ENCODE measurements at places on chromosomes 16 and 17.

- DNase-seq = no peak
- H3K27ac ChIP-seq = no peak overlapping the region
- peaks cover 10% of the 10 kb centered on the region for H3K27me3 ChIP-seq
- peaks cover 19% of the 10 kb centered on the region for H3K4me1 ChIP-seq
- peak overlapping the region; percentile 87 for H3K4me3 ChIP-seq
Observed at GRCh38 chr16:69106491-69107315, 1.2 kb downstream of the HAS3 start.

DNA sequence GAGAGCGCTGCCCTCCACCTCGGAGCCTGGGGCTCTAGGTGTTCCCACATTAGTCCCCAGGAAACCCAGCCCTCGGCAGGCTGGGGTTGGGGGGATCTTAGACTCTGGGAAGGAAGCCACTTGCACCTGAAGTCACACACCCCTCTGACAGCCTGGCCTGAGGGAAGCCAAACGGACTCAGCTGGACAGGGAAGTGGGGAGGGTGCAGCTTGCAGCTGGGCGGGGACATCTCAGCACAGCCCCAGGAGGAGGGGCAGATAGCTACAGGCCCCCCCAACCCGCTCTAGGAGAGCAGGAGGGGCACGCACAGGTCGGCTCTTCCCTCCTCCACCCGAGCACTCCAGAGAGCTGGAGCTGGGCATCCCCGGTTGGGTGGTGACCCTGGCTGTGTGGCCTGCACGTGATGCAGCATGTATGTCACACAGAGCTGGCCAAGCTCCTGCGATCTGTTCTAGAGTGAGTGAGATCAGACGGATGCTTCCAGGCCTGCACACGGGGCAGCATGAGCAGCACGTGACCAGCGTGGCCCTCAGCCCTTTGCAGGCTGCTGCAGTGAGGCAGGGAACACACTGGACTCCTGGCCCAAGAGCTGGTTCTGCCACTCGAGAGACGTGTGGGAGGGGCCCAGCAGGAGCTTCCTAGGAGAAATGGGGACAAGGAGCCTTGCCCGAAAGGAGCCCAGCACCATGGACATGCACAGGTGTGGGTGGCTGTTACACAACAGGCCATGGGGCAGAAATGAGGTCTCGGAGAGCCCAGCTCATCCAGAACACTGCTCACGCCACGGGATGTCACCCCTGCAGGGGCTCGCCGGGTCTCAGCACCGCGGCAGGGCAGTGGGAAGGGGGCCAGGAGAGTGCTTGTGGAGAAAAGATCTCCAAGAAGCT lies 15.4 kb downstream of the KIFC3 start:
- H3K27me3 ChIP-seq = peaks cover 6% of the 10 kb centered on the region
- H3K4me1 ChIP-seq = peaks cover 2% of the 10 kb centered on the region
- no peak for DNase-seq
- H3K36me3 ChIP-seq = peaks cover 12% of the 10 kb centered on the region
- no peak overlapping the region for H3K27ac ChIP-seq

GRCh38 chr17:74334393-74335039 lies 8.5 kb downstream of the KIF19 start:
- no peak for DNase-seq
- peaks cover 13% of the 10 kb centered on the region for H3K36me3 ChIP-seq
- peaks cover 25% of the 10 kb centered on the region for H3K4me1 ChIP-seq
- no peak overlapping the region for H3K4me3 ChIP-seq

DNA sequence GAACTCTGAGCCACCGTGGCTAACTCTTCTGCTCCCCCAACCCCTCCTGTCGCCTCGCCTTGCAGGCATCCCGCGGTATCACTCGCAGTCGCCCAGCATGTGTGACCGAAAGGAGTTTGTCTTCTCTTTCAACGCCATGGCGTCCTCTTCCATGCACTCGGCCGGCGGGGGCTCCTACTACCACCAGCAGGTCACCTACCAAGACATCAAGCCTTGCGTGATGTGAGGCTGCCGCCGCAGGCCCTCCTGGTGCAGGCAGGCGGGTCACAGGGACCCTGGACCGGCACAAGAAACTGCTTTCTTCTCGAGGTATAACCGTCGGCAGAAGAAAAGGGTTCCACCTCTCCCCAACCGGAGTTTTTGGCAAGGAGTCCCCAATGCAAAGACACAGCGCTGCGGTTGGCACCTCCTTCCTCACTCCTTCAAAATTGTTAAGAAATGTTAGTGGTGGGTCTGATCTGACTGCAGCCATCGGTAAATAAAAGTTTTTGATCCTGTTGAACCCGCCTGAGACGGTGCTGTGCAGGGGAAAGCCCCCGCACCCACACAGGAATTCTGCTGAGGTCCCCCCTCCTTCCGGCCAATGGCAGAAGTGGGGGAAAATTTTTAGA lies 2.6 kb downstream of the FOXF1 start:
- DNase-seq = no peak
- H3K27ac ChIP-seq = peak overlapping the region; percentile 57
- H3K27me3 ChIP-seq = peaks cover 32% of the 10 kb centered on the region
- H3K4me3 ChIP-seq = no peak overlapping the region
- no peaks in the 10 kb centered on the region for H3K36me3 ChIP-seq

DNA sequence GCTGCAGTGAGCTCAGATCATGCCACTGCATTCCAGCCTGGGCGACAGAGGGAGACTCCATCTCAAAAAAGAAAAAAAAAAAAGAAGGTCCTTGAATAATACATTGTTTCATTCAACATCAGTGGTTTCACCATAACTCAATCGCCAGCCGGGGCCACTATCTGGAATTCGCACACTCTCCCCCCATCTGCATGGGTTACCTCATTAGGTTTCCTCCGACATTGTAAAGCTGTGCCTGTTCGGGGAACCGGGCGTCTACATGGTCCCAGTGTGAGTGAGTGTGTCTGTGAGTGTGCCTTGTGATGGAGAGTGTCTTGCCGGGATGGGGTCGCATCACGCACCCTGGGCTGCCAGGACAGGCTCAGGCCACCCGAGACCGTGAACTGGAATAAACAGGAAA lies 16.6 kb upstream of the RBBP6 start:
- H3K4me1 ChIP-seq = peaks cover 4% of the 10 kb centered on the region
- H3K27me3 ChIP-seq = peaks cover 1% of the 10 kb centered on the region
- H3K36me3 ChIP-seq = no peaks in the 10 kb centered on the region
- H3K27ac ChIP-seq = no peak overlapping the region

DNA sequence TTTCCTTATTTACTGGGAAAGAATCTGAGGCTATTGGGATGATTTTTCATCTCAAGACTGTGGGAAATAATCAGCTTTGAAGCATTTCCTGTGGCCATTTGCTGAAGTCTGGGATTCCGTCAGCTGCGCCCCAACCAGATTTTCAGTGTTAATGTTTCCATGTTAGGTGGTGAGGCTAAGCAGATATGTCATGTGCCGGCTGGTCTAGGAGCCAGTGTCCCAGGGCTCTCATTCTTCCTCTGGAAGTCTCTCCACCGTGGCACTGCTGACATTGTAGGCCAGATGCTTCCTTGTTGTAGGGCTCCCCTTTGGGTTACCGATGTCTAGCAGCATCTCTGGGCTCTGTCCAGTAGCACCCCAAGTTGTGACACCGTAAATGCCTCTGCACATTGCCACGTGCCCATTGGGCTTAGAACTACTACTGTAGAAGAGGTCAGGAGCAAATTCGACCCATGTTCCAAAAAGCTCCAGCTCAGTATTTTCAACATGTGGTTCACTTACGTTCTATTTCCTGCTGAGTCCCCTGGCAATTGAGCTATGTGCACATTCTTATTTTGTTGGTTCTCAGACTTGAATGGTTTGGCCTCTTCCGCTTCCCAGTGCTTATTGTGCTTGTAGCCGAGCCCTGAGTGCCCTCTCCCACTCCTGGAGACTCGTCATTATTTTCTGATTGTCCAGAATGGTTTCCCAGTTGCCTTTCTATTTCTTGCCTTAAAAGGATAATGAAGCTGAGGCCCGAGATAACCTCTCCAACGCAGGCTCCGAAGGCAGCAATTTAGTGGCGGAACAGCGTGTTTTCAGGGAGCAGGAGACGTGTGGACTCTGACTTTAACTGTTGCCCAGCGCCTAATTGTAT lies 82.2 kb downstream of the SPECC1 start:
- no peak overlapping the region for H3K27ac ChIP-seq
- H3K27me3 ChIP-seq = peaks cover 8% of the 10 kb centered on the region
- H3K4me3 ChIP-seq = no peak overlapping the region
- no peaks in the 10 kb centered on the region for H3K36me3 ChIP-seq
- no peak for DNase-seq

DNA sequence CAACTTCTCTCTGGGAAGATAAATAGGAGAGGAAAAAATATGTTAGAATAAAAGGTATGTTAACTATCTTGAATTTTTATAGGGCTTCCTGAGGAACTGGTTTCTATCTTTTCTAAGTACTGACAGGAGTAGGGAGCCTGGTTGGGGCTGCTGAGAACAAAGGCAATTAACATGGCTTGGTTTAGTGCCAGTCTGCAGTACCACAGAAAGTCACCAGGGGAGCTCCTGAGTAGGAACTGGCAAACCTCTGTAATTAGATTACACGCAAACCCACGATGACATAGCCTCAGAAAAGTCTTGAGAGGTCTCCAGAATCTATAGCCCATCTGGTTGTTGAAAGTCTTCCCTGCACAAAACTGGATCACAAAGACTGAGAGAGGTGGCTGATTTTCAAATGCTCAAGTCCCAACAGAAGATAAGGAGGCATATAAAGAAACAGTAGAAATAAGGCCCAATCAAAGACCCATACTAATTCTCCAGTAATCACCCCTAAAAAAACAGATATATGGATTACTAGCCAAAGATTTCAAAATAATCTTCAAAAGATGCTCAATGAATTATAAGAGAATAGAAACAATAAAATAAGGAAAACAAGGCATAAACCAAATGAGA lies 11.7 kb upstream of the CNTNAP4 start:
- no peaks in the 10 kb centered on the region for H3K27me3 ChIP-seq
- no peaks in the 10 kb centered on the region for H3K36me3 ChIP-seq
- DNase-seq = peak; percentile 18
- H3K4me3 ChIP-seq = no peak overlapping the region

DNA sequence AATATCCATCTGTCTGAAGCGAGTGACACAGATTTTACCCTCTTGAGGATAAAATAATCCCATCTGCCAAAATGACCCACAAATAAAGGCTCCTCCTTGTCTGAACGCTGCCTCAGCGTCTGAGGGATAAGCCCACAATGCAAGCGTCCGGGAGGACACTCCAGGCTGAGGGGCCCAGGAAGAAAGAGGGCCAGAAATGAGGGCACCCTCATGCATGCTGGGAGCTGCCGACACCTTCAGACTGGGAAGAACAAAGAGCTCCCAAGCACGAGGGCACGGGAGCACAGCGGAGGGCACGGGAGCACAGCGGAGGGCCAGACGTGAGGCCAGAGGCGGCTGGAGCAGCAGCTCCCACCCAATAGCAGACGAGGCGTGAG lies 126.9 kb downstream of the ZNF778 start:
- peaks cover 1% of the 10 kb centered on the region for H3K27me3 ChIP-seq
- H3K4me3 ChIP-seq = no peak overlapping the region
- peaks cover 6% of the 10 kb centered on the region for H3K36me3 ChIP-seq
- no peak for DNase-seq
- peaks cover 38% of the 10 kb centered on the region for H3K4me1 ChIP-seq
- no peak overlapping the region for H3K27ac ChIP-seq

GRCh38 chr16:8173111-8173644 lies 417.1 kb downstream of the TMEM114 start:
- peak; percentile 76 for DNase-seq
- no peaks in the 10 kb centered on the region for H3K36me3 ChIP-seq
- no peak overlapping the region for H3K4me3 ChIP-seq

GRCh38 chr17:66331038-66331816 lies 28.8 kb downstream of the PRKCA start:
- H3K27ac ChIP-seq = no peak overlapping the region
- no peaks in the 10 kb centered on the region for H3K4me1 ChIP-seq
- no peak overlapping the region for H3K4me3 ChIP-seq
- no peaks in the 10 kb centered on the region for H3K27me3 ChIP-seq
- no peaks in the 10 kb centered on the region for H3K36me3 ChIP-seq
- no peak for DNase-seq

GRCh38 chr17:68624381-68624780 lies 23.2 kb upstream of the FAM20A start:
- H3K4me1 ChIP-seq = no peaks in the 10 kb centered on the region
- H3K27me3 ChIP-seq = no peaks in the 10 kb centered on the region
- no peak for DNase-seq
- H3K27ac ChIP-seq = no peak overlapping the region
- no peak overlapping the region for H3K4me3 ChIP-seq

DNA sequence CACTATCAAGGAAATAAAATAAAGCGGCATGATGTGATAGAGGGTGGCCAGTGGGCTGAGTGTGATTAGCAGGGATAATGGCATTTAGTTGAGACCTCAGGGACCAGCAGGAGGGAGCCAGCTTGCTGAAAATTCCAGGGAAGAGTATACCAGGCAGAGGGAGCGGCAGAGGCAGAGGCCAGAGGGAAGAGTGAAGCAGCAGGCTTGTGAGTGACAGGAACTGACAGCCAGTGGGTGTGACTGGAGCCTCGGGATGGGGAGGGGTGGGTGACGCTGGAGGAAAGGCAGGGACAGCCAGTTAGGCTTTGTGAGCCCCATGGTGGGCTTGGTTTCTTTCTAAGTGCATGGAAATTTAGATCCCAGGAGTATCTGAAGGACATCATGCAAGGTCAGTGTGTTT lies 209.7 kb upstream of the CACNG3 start:
- no peak for DNase-seq
- H3K36me3 ChIP-seq = no peaks in the 10 kb centered on the region
- peaks cover 5% of the 10 kb centered on the region for H3K27me3 ChIP-seq
- H3K4me3 ChIP-seq = no peak overlapping the region

DNA sequence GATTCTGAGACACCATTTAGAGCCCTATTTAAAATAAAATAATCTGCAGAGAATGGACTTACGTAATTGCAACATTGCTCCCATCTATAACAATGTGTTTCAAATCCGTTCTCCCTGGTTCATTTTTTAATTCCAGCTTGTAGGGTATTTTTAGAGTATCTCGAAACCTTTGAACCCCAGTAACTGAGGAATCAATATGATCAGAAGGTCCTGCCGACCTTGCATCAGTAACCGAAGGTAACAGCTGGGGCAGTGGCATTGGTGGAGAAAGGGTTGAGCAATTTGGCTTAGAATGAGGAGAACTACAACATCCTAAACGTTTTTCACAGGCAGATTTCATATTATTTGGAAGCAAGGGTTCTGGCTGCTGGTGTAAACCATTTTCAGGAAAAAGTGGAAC lies 49.3 kb downstream of the N4BP1 start:
- H3K27ac ChIP-seq = no peak overlapping the region
- no peak overlapping the region for H3K4me3 ChIP-seq
- no peaks in the 10 kb centered on the region for H3K27me3 ChIP-seq
- peaks cover 11% of the 10 kb centered on the region for H3K36me3 ChIP-seq
- DNase-seq = no peak
- H3K4me1 ChIP-seq = peaks cover 29% of the 10 kb centered on the region

DNA sequence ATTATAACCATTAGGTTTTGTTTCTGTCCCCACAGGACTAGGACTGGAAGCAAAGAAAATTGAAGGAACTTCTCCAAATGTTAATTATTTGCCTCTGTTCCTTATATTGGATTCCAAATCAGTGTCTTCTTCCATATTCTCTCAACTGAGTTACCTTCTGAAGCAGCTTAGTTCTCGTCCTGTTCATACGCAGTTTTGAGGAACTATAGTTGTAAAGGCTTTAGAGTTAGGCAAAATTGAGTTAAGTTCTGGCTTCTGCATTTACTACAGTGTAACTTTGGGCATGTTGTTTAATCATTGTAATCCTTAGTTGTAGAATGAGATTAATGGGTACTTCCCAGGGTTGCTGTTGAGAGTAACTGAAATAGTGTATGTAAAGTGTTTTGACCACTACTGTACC lies 11.2 kb downstream of the CBFB start:
- no peak for DNase-seq
- H3K36me3 ChIP-seq = peaks cover 18% of the 10 kb centered on the region
- H3K27me3 ChIP-seq = no peaks in the 10 kb centered on the region
- no peak overlapping the region for H3K4me3 ChIP-seq

GRCh38 chr17:7183433-7184090 lies 4.4 kb upstream of the ASGR1 start:
- peak overlapping the region; percentile 0 for H3K4me3 ChIP-seq
- peaks cover 3% of the 10 kb centered on the region for H3K27me3 ChIP-seq
- DNase-seq = no peak
- H3K27ac ChIP-seq = peak overlapping the region; percentile 72
- no peaks in the 10 kb centered on the region for H3K4me1 ChIP-seq
- H3K36me3 ChIP-seq = peaks cover 3% of the 10 kb centered on the region

All from endothelial cell (in vitro differentiated cells).